Natural killer cell (primary cell): ENCODE measurements at places on chromosomes 13 and 19. TPM values are rescaled to one million over a fixed set of nuclear protein-coding genes. Genes with fewer than 3 reads are reported as not detected.

LRRC63 gene
- total RNA-seq, result 0.32 TPM

CGB2 gene
- not detected for total RNA-seq

RFPL4AL1 gene
- not detected for total RNA-seq

DNA sequence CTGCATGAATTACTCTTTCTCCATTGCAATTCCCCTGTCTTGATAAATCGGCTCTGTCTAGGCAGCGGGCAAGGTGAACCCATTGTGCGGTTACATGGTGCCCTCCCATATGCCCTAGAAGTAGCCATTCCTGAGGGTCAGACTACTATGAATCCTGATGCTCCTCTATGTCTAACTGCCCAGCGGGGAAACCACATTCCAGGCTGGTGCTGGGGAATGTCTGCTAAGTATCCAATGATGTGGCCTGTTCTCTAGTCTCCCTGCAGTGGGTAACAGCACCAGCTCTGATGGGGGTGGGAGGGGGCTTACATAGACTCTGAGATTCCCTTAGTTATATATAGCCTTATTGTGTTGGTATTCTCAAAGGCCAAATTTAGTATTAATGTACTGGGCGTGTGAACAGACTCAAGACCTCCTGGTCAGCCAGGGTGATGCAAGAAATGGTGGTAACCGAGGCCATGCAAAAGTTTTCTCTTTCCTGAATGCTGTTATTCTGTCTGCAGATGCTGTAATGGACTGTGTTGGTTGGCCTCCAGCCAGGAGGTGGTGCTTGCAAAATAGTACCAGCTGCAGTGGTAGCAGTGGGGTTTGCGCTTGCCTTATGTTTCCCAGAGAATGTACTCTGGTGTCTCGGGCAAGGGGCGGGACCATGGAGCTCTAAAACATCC is 564.8 kb upstream of the SLITRK1 start:
- no peak for DNase-seq

DNA sequence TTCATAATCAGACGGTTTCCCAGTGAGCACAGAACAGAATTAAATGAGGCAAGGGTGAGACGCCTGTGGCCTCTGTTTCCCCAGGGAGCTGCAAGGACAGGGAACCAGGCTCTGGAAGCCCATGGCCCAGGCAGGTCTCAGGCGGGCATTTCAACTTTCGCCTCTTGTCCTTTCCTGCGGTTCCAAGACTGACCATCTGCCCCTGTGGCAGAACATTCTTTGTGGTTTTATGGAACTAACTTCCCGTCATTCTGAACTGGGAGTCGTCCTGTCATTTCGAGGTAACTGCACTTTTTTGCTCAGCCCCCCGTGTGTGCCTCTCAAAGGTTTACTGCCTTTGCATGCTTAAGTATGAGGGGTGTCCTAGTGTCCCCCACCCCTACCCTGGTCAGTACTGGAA is 70.9 kb downstream of the KL start:
- DNase-seq, result no peak

DNA sequence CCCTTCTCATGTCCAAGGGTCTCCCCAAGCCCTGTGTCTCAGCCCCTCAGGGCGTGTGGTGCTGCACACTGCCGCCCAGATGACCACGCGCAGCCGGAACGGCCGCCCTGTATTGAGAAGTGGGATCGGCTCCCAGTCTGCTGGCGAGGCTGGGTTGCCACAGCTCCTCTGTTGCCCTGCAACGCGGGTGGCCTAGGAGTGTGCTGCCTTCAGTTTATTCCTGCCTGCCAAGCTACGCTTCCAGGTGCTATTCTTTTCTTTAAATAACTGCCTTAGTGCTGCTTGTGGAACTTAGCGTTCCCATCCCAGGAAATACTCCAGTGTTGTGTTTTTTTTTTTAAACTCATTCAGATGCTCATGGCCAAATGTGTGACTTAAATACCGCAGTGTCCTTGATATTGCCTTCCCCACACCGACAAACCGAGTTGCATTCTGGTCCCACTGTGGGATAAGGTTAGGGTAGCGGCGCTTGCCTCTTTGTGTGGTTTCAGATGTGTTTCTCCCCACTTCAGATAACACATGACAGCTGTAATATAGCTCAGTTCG is 16.6 kb downstream of the ACTN4 start:
- peak; percentile 63 for DNase-seq

DNA sequence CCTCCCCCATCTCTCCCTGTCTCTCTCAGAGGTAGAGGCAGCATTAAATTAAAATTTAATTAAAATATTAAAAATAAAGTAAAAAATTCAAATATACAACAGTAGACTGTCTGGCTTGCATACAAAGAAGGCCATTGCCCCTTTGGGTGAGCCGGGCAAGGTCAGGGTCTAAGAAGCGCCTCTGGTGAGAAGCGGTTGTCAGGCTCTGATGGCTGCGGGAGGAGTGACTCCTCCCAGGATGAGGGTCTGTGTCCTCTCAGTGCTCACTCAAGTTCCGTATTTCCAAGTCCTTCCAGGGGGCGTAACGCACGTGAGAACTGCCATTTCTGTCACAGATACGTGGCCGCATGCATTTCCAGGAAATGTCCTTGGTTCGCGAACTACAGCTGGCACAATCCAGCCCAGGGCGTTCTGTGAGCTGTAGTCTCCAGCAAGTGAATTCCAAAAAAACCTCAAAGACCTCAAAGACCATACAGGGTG is 737 bp upstream of the ZNF181 start:
- no peak for DNase-seq

- no peak for DNase-seq
Measured at GRCh38 chr13:74077792-74078191, 56.4 kb downstream of the KLF12 start.

DNA sequence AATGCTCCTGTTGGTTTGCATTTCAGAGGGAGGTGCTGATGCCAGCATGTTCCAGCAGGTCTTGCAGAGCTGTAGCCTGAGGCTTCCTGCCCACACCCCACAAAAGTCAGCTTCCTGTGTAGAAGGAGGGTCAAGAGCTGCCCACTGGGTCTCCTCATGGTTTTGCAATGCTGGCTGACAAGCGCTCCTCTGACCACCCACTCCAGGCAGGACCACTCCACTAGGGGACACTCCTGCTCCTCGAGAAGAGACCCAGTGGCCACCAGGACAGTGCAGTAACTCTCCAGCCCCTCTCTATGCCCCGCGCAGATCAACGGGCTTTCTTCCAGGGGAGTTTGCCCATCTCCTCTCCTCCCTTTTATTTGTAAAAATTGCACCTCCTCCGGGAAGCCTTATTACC is 72.9 kb upstream of the UQCRFS1 start:
- DNase-seq, result no peak

DNA sequence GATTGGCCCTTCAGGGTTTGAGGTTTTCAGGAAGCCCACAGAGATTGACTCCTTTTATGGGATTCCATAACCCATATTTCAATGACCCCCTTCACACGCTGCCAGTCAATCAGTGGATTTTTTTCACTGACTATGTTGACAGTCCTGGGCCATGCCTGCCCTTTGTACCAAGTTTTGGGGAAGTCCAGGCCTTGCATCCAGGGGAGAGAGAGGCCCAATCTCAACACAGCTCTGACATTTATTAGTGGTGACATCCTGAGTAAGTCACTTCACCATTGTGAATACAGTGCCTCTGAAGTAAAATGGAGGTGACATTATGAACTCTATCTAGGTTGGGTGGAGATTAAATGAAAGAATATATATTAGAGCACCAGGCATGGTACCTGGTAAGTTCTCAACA is 181.1 kb downstream of the NUFIP1 start:
- DNase-seq, result no peak

DNA sequence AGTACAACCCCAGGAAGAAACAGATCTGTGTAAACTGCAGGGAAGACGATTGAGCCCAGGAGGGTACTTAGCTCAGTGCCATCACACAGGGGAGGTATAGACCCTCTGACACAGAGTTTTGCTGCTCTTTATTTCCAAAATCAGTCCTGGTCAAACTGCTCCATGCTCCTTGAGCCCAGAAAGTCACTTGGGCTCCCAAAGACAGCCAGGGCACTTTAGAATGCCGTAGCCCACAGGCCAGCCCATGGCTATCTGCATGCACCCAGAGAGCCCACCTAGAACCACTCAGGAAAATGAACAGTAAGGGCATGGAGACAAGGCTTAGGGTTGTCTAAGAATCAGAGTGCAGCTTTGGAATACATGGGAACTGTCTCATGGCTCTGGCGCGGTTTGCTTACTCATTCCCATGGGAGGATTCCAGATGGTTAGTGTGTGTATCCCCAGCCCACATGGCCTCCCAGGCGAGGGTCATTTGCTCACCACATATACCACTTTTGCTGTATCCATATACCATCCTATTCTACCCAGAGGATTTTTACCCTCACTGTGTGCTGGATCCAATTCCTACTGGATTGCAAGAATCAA is 14.7 kb upstream of the PDCD5 start:
- DNase-seq, result no peak

DNA sequence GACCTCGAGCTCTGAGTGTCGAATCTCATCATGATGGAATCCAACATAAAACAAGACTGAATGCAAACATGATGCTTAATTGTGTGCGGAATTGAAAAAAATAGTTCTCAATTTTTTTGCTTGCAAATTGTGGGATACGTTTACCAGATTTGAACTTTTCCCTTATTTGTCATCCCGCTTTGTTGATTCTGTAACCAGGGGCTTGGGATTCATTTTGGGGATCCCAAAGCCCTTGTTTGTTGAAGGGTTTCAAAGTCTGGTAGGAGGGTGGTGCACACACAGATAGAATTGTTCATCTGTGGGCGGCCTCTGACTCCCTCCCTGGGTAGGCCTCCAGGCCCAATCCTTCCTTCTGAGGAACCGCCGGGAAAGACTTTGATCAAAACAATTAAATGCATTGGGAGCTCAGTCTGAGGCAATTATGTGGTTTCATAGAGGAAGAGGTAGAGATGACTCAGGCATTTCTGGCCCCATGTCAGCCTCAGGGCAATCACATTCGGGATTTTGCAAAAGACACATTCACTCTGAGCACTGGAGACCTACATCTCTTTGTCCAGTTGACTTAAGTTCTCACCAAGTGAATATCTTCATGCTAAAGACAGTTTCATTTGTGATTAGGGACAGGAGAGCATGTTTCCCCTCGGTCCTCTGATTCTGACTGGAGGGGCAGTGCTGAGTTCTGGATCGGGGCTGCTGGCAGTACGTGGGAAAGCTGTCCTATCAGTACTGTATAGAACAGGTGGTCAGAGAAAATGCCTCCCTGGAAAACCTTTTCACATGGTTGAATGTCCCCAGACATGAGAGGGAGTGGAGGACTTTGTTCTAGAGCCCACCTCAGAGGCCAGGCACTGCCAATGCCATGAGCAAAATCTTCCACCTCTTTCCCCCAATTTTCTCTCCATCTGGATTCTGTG is 27.8 kb upstream of the IGFL4 start:
- DNase-seq, result no peak

DNA sequence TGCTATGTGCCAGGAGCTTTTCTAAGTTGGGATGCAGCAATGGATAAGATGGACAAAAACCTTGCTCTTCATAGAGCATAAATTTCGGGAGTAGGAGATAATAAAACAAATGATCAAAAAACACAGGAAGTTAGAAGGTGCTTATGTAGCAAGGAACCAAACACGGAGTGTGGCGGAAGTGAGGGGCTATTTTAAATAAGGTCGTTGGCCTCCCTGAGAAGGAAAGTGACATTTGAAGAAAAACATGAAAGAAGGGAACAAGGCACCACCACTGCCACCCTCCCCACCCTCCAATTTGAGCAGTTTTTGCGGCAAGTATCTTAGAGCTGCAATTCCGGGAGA is 3.2 kb upstream of the GSX1 start:
- no peak for DNase-seq

DNA sequence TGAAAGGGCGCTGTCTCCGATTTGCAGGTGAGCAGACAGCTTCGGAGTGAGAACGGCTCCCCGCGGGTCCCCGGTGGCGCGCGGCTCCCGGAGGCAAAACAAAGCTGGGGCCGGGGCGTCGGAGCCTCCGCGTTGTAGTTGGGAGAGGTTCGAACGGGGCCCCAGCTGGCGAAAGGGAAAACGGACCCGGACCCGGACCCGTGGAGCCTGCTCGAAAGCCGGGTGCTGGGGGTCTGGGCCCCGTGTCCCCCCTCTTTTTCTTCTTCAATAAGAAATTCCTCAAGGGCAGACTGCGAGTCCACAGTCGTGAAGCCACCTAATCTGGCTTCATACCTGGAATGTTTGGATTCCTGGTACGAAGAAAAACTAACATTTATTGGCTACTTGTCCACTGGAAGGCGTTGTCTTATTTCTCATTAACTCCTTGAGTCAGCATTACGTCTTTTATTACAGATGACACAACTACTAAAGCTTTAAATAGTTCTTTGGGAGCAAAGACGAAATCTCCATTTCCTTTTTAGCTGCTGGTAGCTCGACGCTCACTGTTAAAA is 632 bp upstream of the MTIF3 start:
- DNase-seq, result peak; percentile 42

GRCh38 chr13:20799726-20800416 is 26.1 kb upstream of the EEF1AKMT1 start:
- no peak for DNase-seq

DNA sequence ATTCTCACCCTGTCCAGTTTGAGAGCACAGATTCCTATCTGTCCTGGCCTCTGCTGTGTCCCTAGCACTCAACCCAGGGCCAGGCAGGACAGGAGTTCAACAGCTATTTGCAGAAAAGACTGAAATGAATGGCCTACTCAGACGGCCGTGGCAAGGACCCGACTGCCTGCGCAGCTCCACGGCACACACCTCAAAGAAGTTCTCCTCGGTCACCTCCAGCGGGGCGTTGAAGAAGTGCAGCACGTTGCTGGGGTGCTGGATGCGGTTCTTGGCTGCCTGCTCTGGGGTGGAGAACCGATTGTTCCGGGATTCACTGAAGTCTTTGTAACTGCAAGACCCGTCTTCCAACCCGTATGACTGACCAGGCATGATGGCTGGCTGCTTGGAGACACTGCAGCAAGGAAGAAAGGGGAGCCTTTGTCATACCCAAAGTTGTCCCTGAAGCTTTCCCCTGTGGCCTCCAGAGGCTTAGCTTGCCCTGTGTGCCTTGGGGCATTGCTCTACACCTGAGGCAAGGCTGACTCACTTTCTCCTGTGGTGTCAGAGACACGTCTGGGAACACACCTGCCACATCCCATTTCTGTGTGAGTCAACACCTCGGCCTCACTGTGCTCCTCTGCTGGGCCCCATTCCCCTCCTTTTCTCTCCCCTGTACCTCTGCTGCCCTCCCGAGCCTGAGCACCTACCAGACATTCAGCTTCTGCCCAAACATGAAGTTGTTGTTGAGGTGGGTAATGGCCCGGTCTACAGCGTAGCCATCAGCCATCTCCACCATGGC is 6.8 kb upstream of the ECH1 start:
- no peak for DNase-seq

DNA sequence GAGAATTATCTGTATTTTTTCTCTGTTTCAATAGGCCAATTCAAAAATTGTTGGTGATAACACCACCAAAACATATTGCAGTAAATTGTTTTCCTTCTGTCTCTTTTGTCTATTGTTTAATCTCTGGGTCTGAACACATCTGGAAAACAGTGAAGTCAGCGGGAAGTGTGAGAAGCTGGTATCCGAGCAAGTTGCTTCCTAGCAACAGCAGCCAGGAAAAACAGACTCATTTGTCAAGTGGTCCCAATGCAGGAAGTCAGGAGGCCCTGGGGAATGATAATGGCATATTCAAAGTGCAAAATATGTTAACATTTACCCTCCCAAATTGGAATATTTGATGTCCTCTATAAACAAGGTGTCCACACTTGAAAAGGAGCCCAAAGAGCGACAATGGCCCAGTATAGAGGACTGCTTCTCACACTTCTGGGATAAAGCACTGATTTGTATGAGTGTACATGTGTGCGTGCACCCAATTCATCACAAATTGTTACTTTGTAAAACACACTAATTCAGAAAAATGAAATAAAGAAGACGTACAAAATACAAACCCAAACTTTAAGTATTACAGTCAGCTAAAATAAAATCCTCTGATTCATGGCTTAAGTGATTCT is 515.0 kb downstream of the TBC1D4 start:
- no peak for DNase-seq

GRCh38 chr19:19256072-19256969 is 16.8 kb downstream of the TM6SF2 start:
- DNase-seq, result no peak
